G401 (cell line): ENCODE measurements at places on chromosomes 5 and 9. TPM values are rescaled to one million over a fixed set of nuclear protein-coding genes. Genes with fewer than 3 reads are reported as not detected.

The GLDC gene
- 16.6 and 26.3 TPM in 2 replicates for total RNA-seq

The DMGDH gene
- not detected in 2 replicates for total RNA-seq

The PCDHB12 gene
- total RNA-seq, result not detected in 2 replicates

The PCDHGB3 gene
- total RNA-seq, result not detected in 2 replicates
